ENCODE measurements at places on chromosomes 4 and X.

- no peak for DNase-seq
Measured at GRCh38 chrX:19883878-19884277, 3.5 kb downstream of the SH3KBP1 start.

DNA sequence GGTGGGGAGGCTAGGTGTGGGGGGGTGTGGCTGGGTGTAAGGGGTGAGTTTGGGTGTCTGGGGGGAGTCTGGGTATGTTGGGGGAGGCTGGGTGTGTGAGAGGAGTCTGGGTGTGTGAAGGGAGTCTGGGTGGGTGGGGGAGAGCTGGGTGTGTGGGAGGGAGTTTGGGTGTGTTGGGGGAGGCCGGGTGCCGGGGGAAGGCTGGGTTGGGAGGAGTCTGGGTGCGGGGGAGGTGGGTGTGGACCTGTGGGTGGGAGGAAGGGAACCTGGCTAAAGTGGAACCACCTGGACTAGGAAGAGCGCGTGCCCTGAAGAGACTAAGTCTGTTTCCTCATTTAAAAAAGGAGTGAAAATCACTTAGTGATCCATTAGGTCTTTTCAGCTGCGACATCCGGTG, 18.3 kb downstream of the SPON2 start:
- no peak for DNase-seq

GRCh38 chr4:32219306-32220075, 1499.3 kb downstream of the PCDH7 start:
- no peak for DNase-seq

GRCh38 chrX:153948002-153948466, 3.6 kb upstream of the RENBP start:
- DNase-seq: no peak

DNA sequence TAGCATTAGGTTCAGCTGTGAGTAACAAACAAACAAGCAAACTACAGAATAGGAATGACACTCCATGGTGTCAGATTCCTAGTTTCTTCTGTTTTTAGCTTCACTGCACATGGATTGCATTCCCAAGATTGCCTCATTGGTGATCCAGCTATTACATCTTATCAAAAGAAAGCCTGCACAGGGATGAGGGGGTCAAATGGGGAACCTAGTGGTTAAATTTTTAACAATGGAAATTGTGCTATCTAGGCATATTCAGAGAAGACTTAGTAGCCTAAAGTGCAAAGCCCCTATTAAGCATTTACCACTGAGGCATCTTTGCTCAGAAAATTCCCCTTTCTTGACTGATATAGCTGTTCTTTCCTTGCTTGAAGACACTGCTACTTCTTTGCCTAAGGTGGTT, 3.9 kb upstream of the TTC29 start:
- DNase-seq: no peak

GRCh38 chrX:88366314-88366713, 380.7 kb upstream of the CPXCR1 start:
- DNase-seq: no peak

DNA sequence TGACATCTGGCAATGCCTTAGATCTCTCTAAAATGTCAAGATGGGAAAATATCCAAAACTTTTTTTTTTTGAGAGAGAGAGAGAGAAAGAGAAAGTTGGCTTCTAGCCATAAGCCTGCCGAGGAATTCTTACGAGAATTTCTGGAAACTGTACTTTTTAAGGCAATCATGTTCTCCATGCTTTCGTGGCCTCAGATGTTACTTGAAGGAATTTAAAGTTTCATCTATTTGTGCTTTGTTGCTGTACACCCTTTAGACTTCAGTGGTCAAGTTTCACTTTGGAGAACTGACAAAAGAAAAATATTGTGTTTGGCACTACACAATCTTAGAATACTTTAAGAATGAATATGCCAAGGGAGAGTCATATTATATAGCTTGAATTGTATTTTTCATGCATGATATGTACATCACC, 53.9 kb downstream of the FAT4 start:
- no peak for DNase-seq

DNA sequence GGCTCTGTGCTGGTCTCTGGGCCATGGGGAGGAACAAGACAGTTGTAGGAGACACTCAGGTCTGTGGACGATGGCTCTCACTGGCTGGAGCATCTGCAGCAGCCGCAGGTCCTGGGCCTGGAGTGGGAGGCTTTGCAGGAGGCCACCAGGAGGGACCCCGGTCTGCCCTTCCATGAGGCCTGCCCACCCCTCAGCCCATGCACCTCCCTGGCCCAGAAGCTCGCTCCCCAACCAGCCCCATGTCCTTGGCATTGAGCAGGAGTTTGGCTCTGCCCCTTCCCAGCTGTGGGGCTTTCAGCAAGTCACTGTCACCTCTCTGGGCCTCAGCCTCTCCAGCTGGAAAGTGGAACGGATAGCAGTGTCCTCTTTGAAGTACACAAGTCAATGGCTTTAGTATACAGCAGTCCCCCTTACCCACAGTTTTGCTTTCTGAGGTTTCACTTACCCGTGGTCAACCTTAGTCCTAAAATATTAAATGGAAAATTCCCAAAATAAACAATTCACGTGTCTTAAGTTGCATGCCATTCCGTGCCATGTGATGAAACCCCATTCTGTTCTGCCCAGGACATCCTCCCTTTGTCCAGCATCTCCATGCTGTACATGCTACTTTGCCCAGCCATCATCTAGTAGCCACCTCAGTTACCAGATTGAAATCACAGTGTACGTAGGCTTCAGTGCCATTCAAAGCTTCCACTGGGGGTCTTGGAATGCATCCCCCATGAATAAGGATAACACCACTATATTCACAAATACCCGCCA, 104.0 kb downstream of the CPZ start:
- DNase-seq: no peak

GRCh38 chr4:62070291-62070852, 870.2 kb downstream of the ADGRL3 start:
- DNase-seq: no peak

Data from NCI-H2107 (cell line).